ENCODE measurements at places on chromosomes 12 and 14. TPM values are rescaled to one million over a fixed set of nuclear protein-coding genes. Genes with fewer than 3 reads are reported as not detected.

GRCh38 chr14:103223818-103224352 lies 100.6 kb downstream of the TNFAIP2 start:
- no peak for DNase-seq

DNA sequence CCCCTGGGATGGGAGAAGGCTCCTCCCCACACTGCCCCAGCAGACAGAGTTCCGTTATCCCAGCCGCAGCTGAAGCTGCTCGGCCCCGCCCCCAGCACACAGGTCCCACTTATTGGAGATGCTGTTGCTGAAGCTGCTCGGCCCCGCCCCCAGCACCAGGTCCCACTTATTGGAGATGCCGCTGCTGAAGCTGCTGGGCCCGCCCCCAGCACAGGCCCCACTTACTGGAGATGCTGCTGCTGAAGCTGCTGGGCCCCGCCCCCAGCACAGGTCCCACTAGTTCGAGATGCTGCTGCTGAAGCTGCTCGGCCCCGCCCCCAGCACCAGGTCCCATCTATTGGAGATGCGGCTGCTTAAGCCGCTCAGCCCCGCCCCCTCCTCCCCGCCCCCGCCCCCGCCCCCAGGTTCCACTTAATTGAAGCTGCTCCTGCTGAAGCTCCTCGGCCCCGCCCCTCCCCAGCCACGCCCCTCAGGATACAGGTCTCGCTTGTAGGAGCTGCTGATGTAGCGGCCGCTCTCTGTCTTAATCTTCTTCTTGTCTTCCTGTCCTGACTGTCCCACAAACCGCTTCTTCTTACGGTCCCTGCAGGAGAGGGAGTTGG lies 12.0 kb downstream of the CFAP73 start:
- DNase-seq = no peak

- DNase-seq = peak; percentile 81
Measured at GRCh38 chr12:80053051-80053790, 46.1 kb upstream of the OTOGL start.

DNA sequence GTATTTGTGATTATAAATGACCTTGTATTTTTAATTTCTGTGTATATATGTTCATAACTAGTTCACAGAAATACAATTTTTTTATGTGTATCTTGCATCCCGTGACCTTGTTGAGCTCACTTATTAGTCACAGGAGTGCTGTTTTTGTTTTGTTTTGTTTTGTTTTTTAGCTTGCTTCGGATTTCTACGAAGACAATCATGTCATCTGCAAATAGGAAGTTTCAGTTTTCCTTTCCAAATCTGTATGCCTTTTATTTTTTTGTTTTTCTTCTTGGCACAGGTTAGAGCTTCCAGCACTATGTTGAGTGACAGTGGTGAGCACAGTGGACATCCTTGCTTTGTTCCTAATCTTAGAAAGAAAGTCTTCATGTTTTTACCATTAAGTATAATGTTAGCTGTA lies 229.2 kb upstream of the GARIN6 start:
- no peak for DNase-seq

DNA sequence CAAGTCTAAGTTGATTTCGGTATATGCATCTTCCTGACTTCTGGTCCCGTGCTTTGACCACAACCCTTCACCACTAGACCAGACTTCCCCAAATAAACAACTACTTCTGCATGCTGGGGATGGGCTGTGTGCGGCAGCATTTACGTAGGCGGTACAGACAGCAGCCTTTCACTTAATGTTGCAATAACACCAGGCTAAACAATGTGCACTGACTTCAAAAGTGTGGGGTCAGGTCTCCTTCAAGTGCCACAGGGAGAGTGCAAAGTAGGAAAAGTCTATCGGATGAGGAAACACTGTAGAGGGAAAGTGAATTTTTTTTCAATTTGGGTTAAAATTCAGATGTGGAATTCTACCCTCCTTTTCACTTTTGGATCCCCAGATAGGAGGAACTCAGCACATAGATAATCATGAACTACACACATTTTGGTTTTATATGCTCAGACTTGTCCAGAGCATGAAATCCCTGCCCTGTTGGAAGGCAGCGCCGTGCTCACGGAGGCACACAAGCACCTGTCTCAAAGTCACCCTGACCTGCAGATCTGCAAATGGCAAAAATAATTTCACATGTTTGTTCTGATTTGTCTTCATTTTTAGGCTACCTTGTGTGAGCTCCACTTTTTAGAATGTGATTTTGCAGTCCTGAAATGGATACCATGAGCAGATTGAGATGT lies 3.6 kb upstream of the FOS start:
- DNase-seq = no peak

The TDRD9 gene
- 0.56 TPM for total RNA-seq

The GPRC5A gene
- total RNA-seq = 0.42 TPM

The RPL10L gene
- not detected for total RNA-seq

Data from myocyte (in vitro differentiated cells).